ENCODE measurements at places on chromosomes 7 and 10. TPM values are rescaled to one million over a fixed set of nuclear protein-coding genes. Genes with fewer than 3 reads are reported as not detected.

C7orf57 gene
- total RNA-seq: 0.66 TPM

MEST gene
- 12.2 TPM for total RNA-seq

KCNMA1 gene
- 16.2 TPM for total RNA-seq

- DNase-seq: no peak
Observed at GRCh38 chr7:88226886-88227516, 7.2 kb upstream of the SRI start.

DNA sequence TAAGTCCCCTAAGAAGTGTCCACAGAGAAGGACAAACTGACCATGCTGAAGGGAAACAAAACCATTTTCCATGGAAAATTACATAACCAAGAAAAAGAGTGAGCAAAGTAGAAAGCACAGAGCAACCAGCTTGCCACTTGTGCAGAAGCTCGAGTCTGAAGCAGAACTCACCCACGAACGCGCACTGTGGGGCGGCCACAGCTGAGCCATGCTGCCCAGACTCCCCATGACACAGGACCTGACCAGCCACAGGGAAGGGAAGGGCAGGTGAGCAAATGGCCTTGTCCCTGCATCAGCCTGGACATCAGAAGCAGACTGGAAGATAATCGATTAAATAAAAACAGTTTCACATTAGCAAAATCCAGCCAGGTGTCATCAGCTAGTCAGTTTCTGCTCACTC lies 95.7 kb downstream of the TCERG1L start:
- no peak for DNase-seq

DNA sequence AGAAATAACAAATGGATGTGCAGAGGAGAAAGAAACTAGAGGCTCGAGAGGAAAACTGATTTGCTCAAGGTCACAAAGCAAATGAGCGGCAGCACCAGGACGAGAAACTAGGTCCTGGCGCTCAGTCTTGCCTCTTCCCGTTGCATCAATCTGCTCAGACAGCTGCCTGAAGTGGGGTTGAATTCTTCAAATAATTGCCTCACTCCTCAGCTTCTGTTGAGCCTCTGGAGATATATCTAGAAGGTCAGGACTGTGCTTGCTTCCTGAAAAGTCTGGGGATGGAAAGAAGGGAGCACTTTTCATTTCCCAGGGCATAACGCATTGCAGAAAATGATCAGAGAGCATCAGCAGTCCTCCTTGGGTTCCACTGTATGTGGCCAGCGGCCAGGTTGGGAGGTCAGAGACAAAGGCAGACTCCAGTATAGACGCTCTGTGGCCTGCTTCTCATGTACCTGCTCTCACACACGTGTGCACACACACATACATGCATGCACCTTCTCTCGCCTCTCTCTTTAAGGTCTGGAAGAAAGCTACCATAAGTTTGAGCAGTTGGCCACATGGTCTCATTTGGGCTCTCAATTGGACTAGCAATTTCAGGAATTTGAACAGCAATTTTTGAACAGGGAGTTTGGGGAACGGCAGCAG lies 83.7 kb upstream of the DUSP5 start:
- no peak for DNase-seq

- no peak for DNase-seq
Observed at GRCh38 chr10:70998086-70998485, 109.7 kb upstream of the PCBD1 start.
